Lower leg skin (tissue), 4 donors: ENCODE measurements at places on chromosomes 13 and 19. TPM values are rescaled to one million over a fixed set of nuclear protein-coding genes. Genes with fewer than 3 reads are reported as not detected.

The MCF2L gene
- 48.8 TPM for total RNA-seq

DNA sequence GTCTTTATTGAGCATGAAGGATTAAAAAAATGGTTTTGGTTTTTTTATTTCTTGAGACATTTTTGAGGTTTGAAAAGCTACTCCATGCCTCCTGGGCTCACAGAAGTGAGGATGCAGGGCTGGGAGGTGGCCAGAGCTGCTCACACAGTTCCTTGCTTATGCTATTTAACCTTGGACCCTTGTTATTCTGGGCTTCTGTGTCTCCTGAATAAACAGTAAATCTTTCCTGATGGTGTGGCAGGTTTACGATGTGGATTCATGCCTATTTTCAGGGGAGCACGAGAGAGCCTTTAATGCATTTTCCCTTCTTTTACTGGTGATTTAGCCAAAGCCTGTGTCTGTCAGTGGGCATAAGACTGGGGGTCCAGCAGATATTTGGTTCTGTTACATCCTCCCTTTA, 34.3 kb upstream of the PCDH8 start:
- no peak for DNase-seq

GRCh38 chr13:51324714-51325420, 14.6 kb upstream of the SERPINE3 start:
- DNase-seq = no peak

- DNase-seq = no peak
These were observed 293.6 kb downstream of the DNAJC15 start for GRCh38 chr13:43316946-43317353.

GRCh38 chr19:11463391-11463790, 17.5 kb downstream of the ELAVL3 start:
- DNase-seq = no peak
